ENCODE measurements at places on chromosomes 6 and 20.

DNA sequence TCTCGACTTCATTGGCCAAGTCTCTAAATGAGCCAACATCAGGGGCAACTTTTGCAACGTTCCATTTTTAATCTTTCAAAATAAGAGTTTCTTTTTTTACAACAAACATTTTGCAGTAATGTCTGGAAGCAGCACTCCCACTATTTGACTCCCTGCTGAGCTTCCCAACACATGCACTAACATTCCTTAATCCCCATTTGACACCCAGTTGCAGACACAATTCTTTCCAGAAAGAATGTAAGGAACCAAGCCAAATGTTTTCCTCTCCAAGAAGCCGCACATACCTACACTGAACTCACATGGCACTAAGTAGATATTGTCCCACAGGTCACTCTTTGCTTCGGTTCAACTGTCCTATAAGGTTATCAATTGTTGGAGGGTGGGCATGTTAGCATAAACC, 165.6 kb downstream of the GRM1 start:
- no peak overlapping the region for H3K27ac ChIP-seq
- no peaks in the 10 kb centered on the region for H3K36me3 ChIP-seq

- H3K4me1 ChIP-seq: peaks cover 11% of the 10 kb centered on the region
- H3K27me3 ChIP-seq: no peaks in the 10 kb centered on the region
- no peak for DNase-seq
- H3K36me3 ChIP-seq: no peaks in the 10 kb centered on the region
- no peak overlapping the region for H3K4me3 ChIP-seq
- H3K27ac ChIP-seq: no peak overlapping the region
Observed at GRCh38 chr6:48959251-48960060, 503.6 kb downstream of the MMUT start.

DNA sequence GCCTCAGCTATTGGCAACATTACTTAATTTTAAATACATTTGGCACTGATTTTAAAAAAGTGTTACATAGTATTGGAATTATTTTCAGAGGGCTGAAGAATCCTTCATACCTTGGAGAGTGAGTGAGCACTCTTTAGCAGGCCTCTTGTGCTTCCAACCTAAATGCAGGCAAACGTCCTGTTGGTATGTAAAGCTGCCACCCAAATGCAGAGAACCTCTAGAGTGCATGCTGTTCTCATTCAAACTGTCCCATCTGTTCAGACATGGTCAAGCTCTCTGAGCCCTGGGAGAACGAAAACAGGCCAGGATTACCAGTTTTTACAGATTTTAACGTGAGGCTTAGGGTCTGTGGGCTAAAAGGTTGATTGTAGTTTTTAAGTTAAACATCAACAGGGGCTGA, 378.0 kb upstream of the FLRT3 start:
- H3K4me3 ChIP-seq: no peak overlapping the region
- H3K36me3 ChIP-seq: no peaks in the 10 kb centered on the region

DNA sequence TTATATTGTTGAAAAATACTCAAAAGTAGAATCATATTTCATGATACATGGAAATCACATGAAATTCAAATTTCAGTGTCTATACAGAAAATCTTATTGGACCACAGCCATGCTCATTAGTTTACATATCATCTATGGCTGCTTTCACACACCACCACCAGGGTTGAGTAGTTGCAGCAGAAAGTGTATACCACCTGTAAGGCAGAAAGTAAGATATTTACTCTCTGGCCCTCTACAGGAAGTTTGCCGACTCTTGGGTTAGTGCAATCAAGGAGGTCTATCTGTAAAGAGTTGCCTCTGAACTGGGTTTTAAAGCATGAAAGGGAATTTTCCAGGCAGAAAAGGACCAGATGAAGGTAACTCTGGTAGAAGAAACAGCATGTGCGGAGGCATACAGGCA, 432.3 kb downstream of the DHX35 start:
- H3K27me3 ChIP-seq: no peaks in the 10 kb centered on the region
- no peak overlapping the region for H3K27ac ChIP-seq
- no peak overlapping the region for H3K4me3 ChIP-seq
- no peaks in the 10 kb centered on the region for H3K4me1 ChIP-seq
- no peak for DNase-seq

DNA sequence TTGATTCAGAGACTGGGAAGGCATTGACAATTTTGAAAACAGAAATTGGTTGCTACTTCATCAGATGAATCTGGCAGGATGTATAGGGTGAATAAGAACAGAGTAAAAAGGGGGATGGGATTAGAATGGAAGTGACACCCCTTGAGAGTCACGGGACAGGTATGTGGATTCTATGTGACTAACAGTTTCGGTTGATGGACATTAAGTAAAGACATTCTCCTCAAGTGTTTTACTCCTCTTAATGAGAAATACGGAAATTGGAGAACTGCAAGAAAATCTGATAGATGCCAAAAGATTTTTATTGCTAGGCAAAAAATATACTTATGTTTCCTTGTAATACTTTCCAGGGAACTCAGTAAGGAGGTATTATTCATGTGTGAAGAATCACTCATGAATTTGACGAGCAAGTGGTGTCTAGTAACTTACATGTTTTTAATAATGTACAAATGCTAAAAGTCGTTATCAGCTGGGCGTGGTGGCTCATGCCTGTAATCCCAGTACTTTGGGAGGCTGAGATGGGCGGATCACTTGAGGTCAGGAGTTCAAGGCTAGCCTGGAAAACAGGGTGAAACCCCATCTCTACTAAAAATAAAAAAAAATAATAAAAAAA, 135.8 kb downstream of the KIF16B start:
- no peak overlapping the region for H3K27ac ChIP-seq
- H3K36me3 ChIP-seq: no peaks in the 10 kb centered on the region
- no peak overlapping the region for H3K4me3 ChIP-seq
- no peak for DNase-seq
- H3K4me1 ChIP-seq: no peaks in the 10 kb centered on the region
- H3K27me3 ChIP-seq: no peaks in the 10 kb centered on the region
